ENCODE measurements at places on chromosomes 2 and 18.

GRCh38 chr2:8462280-8462679 lies 219.6 kb upstream of the ID2 start:
- DNase-seq = no peak

- DNase-seq = peak; percentile 13
Observed at GRCh38 chr2:240465268-240465764, 29.9 kb downstream of the GPC1 start.

GRCh38 chr2:52416340-52416739 lies 1351.3 kb upstream of the CHAC2 start:
- no peak for DNase-seq

- no peak for DNase-seq
Observed at GRCh38 chr2:39033980-39034379, 86.9 kb downstream of the SOS1 start.

DNA sequence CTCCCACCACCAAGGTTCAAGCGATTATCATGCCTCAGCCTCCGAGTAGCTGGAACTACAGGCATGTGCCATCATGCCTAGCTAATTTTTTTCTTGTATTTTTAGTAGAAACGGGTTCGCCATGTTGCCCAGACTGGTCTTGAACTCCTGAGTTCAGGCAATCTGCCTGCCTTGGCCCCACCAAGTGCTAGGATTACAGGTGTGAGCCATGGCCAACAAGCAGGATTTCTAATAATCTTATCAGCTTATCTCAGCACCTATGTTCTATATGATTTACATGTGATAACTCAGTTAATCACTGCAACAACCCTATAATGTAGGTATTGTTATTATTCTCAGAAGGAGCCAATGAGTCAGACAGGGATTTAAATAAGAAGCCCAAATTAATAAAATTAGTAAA lies 80.3 kb downstream of the GORASP2 start:
- no peak for DNase-seq

GRCh38 chr2:176455816-176456291 lies 186.6 kb downstream of the MTX2 start:
- no peak for DNase-seq

DNA sequence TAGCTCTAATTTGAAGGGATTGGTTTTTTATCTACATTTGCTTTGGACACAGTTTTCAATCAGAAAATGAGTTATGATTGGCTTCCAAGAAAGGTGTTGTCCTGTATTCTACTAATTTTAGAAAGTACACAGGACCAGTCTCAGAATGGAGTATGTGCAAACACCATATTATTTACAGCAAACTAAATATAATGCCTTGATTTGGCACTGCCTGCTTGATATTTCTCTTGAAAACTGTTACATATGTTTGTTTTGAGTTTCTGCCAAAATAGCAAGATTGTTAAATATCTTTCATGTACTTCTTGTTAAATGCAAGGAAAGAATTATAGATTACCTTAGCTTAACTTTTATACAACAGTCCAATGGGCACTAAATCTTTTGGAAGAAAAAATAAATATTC lies 694.9 kb downstream of the KCNJ3 start:
- DNase-seq = no peak

GRCh38 chr2:233124421-233125080 lies 64.4 kb downstream of the INPP5D start:
- DNase-seq = no peak

- DNase-seq = peak; percentile 47
Observed at GRCh38 chr2:36355890-36356297, 316 bp downstream of the CRIM1 start.

DNA sequence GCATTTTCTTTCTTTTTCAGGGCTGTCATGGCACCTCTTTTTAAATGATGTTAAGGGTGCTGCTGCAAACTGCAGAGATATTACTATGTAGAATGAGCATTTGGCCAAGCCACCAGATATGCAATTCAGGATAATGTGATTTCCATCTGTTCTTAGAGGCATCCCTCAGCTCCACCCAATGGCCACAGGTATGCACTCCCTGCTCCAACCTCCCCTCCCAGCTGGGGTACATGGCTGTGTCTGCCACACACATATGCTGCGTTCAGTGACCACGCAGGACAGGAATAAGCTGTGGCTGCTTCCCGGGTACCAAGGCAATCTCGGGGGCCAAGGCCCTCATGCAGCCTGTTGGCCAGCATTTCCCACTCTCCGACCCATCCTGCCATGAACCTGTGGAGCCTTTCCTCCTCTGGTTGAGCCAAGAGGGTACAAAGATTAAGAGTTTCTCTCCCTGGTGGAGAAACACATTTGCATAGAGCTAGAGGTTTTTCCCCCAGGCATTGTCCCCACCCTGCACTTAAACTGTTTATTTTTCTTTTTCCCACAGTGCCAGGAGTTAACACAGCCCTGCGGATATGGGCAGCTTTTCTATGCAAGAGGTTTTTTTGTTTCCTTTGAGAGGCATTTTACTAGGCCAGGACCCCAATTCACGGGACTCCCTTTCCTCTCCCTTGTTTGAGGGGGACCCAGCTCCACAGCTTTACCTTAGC lies 147.0 kb downstream of the GCA start:
- no peak for DNase-seq

DNA sequence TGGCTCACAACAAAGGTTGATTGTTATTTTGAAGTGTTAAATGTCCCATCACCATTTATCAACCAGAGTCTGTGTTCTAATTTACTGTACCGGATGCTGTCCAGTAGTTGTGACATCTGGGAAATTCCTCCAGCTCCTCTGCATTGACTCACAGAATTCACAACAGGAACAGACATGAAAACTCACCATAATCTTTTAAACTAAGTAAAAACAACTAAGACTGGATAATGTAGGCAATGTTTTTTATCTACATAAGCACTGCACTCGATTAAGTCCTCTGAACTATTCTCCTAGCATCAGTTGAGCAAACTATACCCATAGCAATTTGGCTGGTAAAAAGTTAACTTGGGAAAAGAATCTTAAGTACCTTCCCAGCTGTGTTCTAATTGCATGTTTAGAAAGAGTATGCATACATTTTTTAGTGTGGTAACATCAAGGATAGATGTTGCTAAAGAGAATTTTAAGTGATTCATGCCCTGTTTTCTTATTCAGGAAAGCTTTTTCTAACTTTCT lies 42.9 kb upstream of the MYO1B start:
- no peak for DNase-seq

- no peak for DNase-seq
Observed at GRCh38 chr2:147451902-147452515, 392.8 kb upstream of the ACVR2A start.

- DNase-seq = no peak
Observed at GRCh38 chr2:521853-522530, 155.2 kb downstream of the TMEM18 start.

DNA sequence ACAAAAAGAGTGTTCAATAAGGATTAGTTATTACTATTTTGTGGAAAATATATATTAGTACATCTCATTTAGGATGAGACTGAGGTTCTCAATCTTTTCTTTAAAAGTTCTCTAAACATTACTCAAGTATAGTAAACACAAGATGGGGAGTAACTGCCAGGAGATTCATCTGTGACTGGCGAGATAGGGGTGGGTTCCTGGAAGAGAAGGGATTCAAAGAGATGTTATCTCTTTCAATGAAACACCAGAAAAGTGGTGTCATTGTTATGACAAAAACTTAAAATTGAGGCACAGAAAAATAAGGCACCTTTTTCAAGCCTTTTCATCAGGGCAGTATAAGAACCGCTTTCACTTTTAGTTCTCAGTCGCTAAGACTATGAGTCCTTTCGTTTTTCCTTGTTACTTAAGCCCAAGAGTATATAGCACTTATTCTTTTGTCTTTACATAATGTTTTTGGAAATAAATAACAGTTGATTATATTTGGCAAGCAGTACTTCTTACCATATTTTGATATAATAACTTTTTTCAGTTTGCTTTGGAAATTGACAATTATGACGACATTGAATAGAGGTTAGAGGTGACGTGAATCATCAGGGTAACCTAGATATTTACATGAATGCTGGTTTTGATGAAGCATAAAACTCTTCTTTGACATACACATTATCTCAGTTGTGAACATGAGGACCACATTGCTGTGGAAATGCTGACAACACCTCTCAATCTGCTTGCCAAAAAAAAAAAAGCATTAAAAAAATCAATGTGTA lies 393.9 kb upstream of the TCF4 start:
- DNase-seq = no peak

DNA sequence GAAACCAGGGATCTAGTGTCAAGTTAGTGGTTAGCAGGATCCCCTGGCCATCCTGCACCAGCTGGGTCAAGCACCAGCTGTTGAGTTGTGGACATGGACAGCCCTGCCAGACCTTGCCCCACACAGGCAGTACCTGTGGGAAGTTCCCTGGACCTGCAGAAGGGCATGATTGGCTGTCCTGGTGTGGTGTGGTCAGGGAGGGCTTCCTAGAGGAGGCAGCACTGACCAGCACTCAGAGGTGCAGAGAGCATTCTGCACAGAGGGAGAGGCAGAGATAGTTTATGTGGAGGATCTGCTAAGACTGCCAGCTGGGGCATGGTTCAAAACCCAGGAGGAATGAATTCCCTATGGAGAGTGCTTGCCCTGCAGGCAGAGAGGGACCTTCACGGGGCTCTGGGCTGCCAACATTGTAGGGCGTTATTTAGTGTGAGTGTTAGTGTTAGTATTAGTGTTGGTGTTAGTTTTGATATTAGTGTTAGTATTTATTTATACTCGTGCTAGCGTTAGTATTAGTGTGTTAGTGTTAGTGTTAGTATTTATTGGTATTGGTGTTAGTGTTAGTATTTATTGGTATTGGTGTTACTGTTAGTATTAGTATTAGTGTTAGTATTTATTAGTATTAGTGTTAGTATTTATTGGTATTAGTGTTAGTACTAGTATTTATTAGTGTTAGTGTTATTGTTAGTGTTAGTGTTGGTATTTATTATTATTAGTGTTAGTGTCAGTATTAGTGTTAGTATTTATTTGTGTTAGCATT lies 31.9 kb downstream of the TWIST2 start:
- DNase-seq = no peak

DNA sequence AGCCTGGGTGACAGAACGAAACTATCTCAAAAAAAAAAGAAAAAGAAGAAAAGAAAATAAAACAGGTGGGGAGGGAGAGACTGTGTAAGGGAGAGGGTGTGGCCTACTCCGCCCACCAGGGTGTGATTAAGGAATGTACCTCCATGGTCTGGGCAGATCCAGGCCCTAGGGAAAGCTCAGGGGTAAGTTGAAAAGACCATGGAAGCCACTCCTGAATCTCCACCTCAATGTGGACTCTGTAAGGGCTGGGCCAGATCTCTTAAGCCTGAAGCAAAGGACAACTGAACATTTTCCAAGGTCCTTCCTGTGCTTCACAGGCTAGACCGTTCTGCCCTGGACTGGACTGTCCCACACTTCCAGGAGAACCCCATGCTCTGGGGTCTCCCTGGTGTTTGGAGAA lies 9.7 kb upstream of the ATG16L1 start:
- no peak for DNase-seq

- DNase-seq = no peak
Observed at GRCh38 chr18:51150113-51150700, 47.3 kb downstream of the MEX3C start.

GRCh38 chr2:99537910-99538485 lies 48.2 kb upstream of the REV1 start:
- DNase-seq = no peak

DNA sequence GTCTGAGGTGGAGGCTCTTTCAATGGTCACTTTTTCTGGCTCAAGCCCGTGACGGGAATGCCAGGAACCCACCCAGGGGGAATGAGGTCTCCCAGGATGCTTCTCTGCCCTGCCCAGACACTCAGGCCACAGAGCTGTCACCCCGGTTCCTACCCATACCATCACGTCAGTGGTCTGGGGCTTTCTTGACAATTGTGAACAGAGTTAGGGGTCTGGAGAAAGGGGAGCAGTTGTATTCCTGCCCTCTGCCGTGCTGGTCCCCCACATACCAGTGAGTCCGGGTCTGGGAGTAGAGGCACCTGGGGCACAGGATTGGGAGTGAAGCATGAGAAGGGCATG lies 97.2 kb downstream of the B3GNT2 start:
- DNase-seq = no peak

- DNase-seq = no peak
Observed at GRCh38 chr2:15983496-15983895, 43.1 kb downstream of the MYCN start.

DNA sequence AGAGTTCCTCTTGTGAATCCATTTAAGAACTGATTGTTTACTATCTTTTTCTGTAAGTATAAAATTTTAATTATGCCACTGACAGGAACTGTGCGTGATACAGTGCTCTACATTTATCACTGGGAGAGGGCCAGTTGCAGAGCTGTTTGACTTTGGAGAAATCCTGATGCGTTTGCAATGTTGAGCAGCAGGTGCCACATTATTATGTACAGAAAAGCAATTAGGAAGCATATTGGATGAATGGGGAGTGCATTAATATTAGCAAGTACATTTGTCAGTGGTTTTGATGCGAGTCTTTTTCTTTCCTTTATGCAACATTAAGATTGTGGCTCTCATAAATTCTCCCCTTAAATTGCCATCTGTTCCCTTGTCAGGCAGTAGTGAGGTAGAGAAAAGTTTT lies 302.3 kb upstream of the FANCL start:
- no peak for DNase-seq

- DNase-seq = peak; percentile 54
Observed at GRCh38 chr2:101330253-101330933, 21.9 kb upstream of the RNF149 start.

DNA sequence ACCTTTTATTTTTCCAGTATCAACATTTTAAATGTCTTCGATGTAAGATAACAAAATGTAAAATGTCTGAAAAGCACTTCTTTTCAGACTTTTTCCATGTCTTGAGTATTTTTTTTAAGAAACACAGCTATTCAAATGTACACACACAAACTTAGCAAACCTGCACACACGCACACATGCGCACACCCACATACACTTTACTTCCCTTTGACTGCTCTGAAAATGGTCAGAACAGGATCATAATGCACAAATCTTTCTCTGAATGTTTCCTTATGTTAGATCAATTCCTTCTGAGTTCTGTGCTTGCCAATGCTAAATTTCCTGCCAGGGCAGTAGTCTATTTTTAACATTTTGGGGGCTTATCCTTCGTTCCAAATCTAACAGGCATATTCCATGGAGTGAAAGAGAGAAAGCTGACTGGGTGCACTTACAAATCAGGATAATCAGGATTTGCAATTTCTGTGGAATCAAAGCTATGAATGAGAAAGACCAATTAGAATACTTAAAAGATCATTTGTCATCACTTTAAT lies 136.3 kb downstream of the ZEB2 start:
- DNase-seq = no peak

- DNase-seq = no peak
Observed at GRCh38 chr2:129747500-129748125, 231.9 kb upstream of the RAB6C start.

DNA sequence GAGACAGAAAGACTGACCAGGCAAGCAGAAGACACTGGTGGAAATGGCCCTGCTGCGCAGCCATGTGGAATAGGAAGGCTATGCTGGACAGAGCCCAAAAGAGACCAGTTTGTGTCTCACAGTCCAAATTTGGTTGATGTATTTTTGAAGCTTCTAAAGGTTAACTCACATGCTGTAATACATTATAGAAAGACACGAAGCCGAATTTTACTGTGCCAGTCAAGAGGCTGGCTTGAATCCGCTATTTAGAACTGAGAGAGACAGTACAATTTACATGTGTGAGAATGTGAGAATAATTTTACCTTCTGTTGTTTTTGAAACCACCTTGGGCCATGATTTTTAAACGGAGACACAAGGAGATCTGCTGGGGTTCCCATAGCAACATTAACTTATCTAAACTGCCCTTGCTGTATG lies 113.6 kb downstream of the METTL8 start:
- no peak for DNase-seq

Measured in activated T-cell treated with anti-CD3 and anti-CD28 coated beads, Interleukin-2, amount 50 U/mL, for 1 hour (primary cell).